ENCODE measurements at places on chromosomes 6 and 20. TPM values are rescaled to one million over a fixed set of nuclear protein-coding genes. Genes with fewer than 3 reads are reported as not detected.

The ME1 gene
- total RNA-seq, result 8.3 TPM

The ZFP57 gene
- 0.13 TPM for total RNA-seq

The RCAN2 gene
- total RNA-seq, result 10.4 TPM

The PDSS2 gene
- 9.5 TPM for total RNA-seq

The OR2H2 gene
- total RNA-seq, result not detected

The WFDC5 gene
- total RNA-seq, result not detected

The NKX2-4 gene
- not detected for total RNA-seq

The RAET1G gene
- 2.6 TPM for total RNA-seq

The MUC22 gene
- not detected for total RNA-seq

The ANKEF1 gene
- 0.79 TPM for total RNA-seq

The PLG gene
- not detected for total RNA-seq

The LRRC73 gene
- 0.79 TPM for total RNA-seq

The SLC4A11 gene
- 0.26 TPM for total RNA-seq

The REM1 gene
- total RNA-seq, result 1.7 TPM

The ARFGEF3 gene
- total RNA-seq, result 0.25 TPM
